Putamen (tissue), 1 donor: ENCODE measurements at places on chromosomes 2 and 18.

GRCh38 chr2:138640921-138641676, 139.1 kb downstream of the NXPH2 start:
- DNase-seq: no peak

DNA sequence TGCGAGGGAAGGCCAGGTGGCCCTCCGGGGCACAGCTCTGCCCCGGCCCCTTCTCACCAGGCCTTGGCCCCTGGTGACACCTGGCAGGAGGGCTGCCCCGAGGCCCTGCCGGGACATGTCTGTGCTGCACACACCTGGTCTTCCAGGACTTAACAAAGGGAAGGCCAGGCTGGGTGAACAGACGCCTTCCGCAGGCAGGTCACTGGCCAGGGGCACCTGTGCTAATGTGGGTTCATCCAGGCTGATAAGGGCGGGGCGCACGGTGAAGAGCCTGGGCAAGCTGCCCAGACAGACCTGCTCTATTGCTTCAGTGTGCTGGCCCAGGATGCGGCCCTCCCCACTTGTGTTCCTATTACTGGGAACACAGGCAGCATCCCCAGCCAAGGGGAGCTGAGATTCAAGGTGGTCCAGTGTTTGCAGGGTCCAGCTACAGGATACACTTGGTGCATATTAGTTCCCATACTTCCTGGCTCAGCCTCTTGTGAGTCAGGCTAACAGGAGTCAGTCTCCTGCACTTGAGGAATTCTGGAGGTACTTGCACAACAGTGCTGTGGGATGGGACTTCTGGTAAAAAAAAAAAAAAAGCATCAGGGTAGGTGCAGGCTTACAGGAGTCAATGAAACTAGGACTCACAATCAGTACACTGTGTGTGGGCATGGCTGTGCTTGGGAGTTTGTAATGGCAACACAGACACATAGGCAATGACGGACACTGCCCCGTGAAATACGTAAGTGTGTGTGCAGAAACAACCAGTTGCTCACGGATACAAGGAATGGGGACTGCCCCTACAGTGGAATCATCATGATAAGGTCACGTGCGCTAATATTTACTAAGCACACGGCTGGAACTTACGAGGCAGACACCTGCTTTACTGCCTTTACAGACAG, 261.4 kb downstream of the TWIST2 start:
- DNase-seq: no peak

- DNase-seq: no peak
Measured at GRCh38 chr18:79760881-79761280, 36.9 kb upstream of the KCNG2 start.

DNA sequence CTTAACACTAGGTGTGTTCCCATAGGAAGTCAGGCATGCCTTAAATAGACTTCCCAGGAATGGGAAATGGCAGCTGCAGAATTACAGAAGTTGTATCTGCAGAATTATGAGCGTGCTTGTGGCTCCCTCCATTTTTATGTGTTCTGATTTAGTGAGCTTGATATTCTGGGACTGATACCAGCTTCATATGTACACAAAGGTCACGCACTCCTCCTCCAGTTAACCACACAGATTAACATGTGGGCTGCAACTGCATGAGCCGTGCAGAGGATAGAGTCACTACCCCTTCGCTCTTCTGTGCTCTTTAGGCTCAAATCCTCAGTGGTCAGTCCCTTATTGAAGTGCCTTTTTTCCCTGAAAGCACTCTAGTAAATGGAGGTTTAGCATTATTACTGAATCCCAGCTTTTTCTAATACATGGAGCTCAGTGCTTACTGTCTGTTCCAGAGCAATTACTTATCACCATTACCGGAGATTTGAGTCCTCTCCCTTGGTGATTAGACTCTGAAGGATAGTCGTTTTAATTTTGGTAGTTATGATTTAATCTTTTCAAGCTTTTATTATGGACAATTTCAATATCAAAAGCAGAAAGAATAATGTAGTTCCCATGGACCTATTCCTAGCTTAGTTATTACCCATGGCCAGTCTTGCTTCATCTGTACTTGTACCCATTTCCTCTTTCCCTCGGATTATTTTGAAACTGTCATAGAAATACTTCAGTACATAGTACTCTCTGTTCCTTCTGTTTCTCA, 238.3 kb downstream of the PRKCE start:
- no peak for DNase-seq

GRCh38 chr18:59929621-59930295, 30.0 kb downstream of the PMAIP1 start:
- DNase-seq: no peak
